Kidney epithelial cell (primary cell): ENCODE measurements at places on chromosomes 13 and 19.

GRCh38 chr13:64088491-64088890 lies 2672.8 kb upstream of the PCDH20 start:
- no peak for DNase-seq

GRCh38 chr19:14843578-14843977 lies 5.1 kb downstream of the OR7A10 start:
- DNase-seq = no peak

DNA sequence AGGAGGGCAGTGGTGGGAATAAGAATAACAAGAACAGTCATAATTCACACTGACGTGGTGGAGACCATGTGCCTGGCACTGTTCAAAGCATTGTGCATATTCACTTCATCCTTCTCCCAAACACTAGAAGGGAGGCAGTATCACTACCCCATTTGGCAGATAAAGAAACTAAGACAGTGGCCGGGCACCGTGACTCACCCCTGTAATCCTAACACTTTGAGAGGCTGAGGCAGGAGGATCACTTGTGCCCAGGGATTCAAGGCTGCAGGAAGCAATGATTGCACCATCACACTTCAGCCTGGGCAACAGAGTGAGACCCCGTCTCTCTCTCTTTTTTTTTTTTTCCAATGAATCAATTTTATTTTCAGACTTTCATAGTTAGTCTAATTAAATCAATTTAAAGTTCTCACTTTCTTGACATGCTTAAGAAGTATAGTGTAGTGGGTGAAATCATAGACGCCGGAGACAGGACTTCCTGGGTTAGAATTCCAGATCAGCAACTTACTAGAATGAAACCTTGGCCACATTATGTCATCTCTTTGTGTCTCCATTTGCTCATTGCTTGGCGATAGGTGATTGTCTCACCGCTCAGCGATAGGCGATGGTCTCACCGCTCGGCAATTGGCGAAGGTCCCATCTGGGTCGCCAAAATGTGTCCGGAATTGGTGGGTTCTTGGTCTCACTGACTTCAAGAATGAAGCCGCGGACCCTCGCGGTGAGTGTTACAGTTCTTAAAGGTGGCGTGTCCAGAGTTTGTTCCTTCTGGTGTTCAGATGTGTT lies 5.3 kb upstream of the ATG4D start:
- no peak for DNase-seq

DNA sequence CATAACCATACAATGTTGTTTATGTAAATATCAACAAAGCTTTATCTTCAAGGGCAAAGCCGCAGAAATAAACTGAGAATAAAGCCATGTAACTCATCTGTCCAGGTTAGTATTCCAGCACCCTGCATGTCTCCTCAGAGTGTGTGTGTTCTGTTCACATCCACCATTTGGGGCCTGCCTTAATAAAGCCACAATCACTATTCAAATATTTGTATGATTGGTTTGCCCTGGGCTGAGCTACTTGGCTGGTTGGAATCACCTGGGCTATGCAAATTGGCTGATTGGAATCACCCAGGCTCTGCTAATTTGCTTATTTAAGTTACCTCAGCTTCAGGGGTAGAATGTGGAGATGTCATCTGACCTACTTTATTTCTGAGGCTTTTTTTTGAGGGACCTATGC lies 42.4 kb upstream of the ZNF737 start:
- DNase-seq = no peak

- no peak for DNase-seq
Measured at GRCh38 chr19:48554385-48555091, 2.6 kb downstream of the SULT2B1 start.

DNA sequence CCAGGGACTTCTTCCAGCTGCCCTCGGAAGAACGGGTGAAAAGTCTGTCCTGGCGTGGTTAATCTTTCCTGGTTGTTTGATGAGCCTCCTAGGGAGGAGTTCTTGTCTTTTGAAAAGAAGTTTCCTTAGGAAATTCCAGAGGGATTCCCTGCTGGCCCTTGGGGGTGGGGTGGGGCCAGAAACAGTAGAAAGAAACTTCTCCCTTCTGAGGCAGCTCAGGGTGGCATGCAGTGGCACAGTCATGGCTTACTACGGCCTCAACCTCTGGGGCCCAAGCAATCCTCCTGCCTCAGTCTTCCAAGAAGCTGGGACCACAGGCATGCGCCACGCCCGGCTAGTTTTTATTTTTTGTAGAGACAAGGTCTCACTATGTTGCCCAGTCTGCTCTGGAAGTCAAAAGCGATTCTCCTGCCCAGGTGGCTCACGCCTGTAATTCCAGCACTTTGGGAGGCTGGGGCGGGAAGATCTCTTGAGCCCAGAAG lies 1.5 kb downstream of the ZNF101 start:
- no peak for DNase-seq
